ELR (cell line): ENCODE measurements at places on chromosomes 7 and 10.

DNA sequence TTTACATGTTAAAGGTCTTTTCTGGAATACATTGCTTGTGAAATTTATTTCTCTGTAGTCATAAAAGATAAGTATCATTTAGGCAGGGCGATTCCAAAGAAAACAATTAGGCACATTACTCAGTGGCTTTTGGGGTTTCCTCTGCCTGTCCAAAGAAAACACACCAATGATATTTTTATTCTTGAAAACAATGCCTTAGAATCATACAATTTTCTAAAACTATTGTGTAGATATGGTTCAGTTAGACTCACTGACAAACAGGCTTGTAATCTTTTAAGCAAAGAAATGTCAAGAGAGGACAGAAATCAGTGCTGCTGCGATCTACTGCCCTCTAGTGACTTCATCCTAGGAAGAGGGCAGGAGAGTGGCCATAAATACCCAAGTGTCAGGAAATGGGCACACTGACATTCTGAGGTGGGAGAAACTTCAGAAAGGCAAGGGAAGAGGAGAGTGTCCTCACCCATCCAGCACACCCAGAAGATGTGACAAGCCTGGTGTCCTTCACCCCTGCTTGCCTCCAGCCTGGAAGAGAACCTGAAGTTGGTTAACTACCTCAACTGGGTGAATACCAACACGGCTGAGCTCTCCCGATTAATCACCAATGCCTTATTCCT is 120.5 kb downstream of the GALNT11 start:
- peak; percentile 53 for DNase-seq

DNA sequence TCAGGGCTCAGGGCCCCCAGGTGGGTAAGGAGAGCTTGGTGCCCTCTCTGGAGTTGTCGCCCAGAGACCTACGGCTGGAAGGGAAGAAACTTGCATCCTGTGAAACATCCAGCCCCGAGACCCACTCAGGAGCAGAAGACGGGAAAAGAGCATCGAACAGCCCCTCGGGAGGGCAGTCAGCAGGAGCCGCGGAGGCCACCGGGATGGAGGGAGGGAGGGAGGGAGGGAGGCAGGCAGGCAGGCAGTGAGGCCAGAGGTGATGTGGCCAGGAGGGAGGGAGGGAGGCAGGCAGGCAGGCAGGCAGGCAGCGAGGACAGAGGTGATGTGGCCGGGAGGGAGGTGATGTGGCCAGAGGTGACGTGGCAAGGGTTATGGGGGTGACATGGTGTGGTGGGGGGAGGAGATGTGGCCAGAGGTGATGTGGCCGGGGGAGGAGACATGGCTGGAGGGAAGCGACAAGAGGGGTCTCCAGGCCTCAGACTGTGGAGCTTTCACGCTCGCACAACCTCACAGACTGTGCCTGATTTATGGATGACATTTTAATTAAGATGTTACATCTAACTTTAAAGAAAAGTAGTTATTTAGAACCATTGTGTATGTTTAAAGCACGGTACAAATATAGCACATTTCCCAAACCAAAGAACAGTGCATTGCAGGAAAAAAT is 141.1 kb downstream of the DIP2C start:
- DNase-seq, result no peak

GRCh38 chr7:47236480-47237129 is 345.3 kb downstream of the TNS3 start:
- no peak for DNase-seq

GRCh38 chr10:132704008-132704814 is 81.7 kb downstream of the NKX6-2 start:
- DNase-seq, result no peak

DNA sequence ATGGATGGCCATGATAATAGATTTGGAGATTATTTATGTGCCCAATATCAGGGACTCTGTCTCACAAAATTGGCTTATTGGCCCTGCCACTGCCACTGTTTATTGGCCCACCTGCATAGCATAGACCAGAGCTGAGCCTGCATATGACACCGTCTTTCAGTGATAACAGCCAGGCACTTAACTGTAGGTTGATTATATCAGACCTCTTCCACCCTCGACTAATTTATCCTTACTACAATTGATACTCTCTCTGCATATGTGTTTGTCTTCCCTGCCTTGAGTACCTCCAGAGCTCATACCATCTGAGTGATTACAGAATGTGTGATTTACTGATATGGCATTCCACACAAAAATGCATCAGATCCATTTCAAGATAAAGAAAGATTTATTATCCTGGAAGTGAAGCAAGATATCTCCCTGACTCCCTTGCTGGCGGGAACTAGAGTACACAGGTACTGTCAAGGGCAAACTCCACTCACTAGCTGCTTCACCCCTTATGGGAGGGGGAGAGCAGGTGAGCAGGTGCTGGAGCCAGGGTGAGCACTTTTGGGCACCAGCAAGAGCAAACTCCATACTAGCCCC is 13.1 kb upstream of the SAMD9L start:
- DNase-seq, result no peak

DNA sequence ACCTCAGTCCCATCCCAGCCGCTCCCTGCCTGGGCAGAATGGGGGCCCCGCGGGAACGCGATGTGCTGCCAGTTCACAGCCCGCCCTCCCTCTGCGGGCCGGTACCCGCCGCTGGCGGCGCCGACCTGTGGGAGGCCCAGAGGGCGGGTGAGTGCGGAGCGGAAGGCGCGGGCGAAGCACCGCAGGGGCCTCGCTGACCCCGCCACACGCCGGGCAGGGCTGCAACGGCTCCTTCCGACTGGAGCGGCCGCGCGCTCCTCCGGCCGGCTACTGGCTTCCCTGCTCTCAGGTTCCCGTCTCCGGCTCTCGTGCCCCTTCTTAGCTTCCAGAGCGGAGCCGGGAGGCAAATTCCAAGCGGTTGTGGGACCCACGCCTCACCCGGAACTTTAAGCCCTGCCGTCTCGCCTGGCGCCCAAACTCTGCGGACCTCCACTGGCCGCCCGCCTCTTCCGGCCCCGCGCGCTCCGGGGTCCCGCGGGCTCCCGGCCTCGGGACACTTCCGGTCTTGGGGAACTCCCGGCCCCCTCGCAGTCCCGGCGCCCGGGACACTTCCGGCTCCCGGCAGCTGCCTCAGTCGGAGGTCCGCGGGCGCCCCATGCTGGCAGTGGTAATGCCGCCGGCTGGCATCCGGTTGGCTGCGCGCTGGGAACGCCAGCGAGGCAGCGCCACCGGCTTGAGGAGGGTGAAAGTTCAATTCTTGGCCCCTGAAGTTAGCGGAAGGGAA is at the start of gene CYREN:
CYREN (minus strand) TSS at position 434 of the 724 bp plus-strand sequence. CDS start 1,785 bp downstream, outside the sequence.
- peak; percentile 94 for DNase-seq

GRCh38 chr7:107286751-107287621 is 118.2 kb downstream of the HBP1 start:
- no peak for DNase-seq

DNA sequence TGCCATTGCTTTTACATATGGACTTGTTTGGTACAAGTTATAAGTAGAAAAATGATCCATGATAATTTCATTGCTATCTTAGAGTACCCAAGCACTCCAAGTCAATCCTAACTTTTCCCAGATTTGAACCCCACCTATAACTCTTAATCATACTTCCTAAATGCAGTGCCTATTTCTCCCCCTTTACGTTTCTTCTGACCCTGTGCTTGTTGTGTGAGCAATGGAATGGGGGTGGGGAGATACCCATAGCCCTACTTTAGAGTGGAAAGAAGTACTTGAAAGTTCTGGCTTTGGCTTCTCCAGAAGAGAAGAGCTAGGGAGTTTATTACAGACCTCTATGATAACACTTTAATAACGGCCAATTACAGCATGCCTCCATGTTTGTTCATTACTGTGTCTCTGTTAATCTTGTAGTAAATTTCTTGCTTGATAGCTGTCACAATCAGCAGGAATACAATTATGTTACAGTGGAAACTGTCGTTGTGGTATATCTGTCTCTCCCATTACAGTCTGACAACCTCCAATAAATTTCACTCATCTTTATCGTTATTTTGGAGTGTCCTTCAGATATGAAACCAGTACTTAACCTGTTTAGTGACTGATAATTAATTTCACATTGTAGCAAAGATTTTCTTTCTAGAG is 34.0 kb downstream of the CNPY1 start:
- no peak for DNase-seq

DNA sequence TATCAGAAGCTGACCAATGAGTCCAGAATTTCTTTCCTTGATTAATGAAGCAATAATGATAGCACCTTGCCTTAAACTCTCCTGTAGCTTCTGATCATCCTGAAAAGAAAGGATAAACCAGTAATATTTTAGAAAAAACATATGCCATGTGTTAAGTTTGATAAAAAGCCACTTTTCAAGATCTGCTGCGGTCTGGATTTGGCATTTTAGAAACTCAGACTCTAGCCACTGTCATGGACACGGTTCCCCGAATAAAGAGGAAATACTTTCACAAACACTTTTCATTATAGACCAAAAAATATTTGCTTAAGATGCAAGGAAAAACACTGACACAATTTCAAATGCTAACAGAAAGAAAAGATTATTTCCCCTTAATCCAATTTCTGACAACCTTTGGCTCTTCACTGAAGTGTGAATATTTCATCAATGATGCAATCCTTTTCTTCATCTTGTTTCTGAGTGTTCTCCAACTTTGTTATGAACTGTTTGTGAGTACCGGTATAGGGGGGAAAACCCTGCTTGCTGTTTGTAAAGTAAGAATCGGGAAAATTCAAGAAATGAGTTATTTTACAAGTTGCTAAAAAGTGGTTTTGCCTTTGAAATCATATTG is 329.5 kb downstream of the CRPPA start:
- no peak for DNase-seq

- no peak for DNase-seq
These were observed 777.5 kb upstream of the LRRTM3 start for GRCh38 chr10:66148312-66148711.

- peak; percentile 12 for DNase-seq
These were observed 141.0 kb downstream of the C1GALT1 start for GRCh38 chr7:7323352-7323751.

DNA sequence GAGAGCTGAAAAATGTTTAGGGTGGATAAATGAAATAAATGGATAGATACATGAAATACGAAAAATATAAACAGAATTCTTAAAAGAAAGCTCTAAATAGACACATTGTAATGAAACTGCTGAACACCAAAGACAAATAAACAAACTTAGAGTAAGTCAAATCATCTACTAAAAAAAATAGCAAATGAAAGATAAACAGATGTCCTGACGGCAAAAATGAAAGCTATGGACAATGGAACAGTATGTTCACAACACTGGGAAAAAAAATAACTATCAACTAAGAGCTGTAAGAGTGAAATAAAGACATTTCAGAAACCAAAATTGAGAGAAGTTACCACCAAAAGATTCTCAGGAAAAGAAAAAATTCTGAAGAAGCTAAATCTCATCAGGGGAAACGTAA is 106.1 kb downstream of the SGMS1 start:
- DNase-seq, result no peak

DNA sequence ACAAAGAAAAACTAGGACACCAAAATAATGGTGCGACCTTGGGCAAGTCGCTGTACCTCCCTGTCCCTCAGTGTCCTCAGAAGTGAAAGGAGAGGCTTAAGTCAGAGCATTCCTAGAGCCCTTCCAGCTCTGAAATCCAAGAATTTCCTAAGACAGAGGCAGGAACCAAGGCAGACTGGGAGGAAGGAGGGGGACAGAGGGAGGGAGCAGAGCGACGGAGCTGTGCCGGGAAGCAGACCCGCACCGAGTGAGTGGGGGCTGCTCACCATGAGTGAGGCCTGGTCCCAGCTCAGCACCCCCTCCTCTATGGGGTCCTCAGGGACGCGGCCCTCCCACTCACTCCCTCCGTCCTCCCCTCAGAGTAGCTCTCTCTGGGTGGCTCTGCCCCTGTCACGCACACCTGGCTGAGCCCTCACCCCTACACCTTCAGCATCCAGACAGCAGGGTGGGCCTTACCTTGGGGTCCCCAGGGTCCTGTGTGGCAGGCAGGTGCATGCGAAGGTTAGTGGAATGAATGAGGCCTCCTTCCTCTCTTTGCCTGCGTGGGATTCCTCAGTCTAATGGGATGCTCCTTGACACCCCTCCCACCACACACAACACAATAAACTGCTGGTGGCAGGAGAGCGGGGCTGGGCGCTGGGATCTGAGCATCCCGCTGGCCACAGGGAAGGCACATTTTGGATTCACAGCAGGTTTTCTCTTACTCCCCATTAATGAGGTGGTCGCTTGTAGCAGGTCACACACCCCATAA is 4.6 kb upstream of the SMARCD3 start:
- DNase-seq, result no peak

DNA sequence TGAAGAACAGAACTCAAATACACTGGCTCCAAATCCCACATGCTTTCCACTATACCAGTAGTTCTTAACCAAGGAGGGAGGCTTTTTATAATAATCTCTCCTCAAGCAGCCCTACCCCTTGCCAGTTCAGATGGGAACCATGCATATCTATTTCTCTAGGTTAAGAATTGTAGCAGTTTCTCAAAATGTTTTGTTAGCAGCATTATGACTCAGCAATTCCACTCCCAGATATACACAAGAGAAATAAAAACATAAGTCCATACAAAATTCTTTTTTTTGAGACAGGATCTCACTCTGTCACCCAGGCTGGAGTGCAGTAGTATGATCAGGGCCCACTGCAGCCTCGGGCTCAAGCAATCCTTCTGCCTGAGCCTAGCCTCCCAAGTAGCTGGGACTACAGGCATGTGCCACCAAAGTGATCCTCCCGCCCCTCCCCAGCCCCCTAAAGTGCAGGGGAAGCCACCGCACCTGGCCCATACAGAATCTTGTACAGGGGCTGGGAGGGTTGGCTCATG is 18.1 kb downstream of the YWHAG start:
- peak; percentile 32 for DNase-seq

DNA sequence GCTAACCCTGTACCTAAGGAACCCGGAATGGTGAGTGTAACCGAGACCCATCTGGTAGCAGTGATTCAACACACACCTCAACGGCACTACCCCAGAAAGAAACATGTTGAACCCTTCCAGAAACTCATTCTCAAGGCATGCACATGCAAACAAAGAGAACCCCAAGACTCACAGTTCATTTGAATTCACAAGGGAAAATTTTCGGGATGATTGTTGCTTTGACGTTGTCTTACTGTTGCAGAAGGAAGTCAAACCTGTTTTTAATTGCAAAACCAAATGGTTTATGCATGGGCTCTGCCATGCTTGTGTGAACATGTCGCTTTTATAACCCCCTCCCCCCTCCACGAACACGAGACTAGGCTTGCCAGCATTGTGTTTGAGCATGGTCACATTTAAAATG is 539.7 kb downstream of the GATA3 start:
- no peak for DNase-seq

GRCh38 chr7:82726038-82726800 is 282.6 kb upstream of the CACNA2D1 start:
- DNase-seq, result no peak

- DNase-seq, result no peak
These were observed 1.5 kb downstream of the SMARCD3 start for GRCh38 chr7:151246851-151247580.

DNA sequence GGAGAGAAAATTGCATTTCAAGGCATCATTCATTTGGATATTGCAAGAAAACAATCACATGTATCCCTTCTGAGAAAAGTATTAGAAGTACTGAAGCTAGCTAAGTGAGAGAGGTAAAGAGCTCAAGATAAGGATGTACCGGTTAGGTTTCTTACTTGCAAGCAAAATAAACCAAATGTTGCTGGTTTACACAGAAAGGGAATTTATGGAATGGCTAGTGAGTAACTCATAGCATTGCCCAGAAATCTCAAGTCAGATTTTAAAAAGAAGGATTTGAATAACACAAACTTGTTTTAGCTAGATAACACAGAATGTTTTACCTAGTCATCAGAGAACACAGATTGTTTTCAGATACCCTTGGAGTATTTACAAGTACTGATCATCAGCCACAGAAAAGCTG is 30.6 kb downstream of the KLHL7 start:
- DNase-seq, result no peak
